Aorta (tissue), 5 donors: ENCODE measurements at places on chromosomes 11 and 22. TPM values are rescaled to one million over a fixed set of nuclear protein-coding genes. Genes with fewer than 3 reads are reported as not detected.

DNA sequence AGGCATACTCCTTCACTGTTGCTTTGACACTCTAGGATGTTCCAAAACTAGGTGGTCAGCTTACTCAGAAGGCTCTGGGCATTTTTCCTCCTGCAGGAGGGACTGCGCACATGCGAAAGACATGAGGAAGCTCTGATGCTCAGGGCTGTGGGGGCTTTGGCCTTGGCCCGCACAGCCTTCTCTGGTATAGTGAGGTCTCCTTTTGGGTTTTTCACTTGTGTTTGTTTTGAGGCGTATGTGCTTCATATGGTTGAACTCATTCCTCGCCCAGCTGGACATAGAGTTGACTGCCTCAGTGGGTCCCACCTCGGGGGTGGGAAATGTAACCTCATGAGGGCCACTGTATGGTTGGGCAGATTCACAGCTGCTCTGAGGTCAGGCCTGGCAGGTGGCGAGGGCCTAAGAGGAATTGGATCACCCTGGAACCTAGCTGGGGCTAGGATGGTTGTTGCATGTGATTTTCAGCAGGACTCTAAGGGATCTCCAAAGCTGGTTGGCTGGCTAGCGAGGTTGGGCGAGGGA, 63.7 kb downstream of the PTPRJ start:
- DNase-seq: no peak
- H3K27me3 ChIP-seq: no peaks in the 10 kb centered on the region
- no peak overlapping the region for H3K27ac ChIP-seq
- H3K36me3 ChIP-seq: no peaks in the 10 kb centered on the region

The BATF2 gene
- total RNA-seq: 2.5 TPM

DNA sequence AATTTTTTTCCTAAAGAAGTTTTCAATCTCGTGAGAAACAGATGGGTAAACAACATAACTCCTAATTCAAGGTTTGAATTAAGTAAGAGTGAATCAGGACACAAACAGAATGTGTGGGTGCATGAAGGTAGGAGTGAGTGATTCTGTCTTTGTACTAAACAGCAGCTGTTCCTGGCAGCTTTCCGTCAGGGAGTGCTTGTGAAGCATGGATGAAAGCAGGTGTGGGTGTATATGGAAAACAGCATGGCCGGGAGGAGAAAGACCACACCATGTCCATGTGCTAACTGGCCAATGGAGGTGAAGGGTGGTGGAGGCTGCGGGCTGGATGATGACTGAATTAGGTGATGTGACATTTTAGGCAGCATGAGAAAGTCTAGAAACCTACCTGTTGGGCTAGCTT, 49.6 kb downstream of the BARX2 start:
- no peaks in the 10 kb centered on the region for H3K27me3 ChIP-seq
- H3K27ac ChIP-seq: no peak overlapping the region
- H3K4me1 ChIP-seq: no peaks in the 10 kb centered on the region
- DNase-seq: no peak
- H3K4me3 ChIP-seq: no peak overlapping the region

GRCh38 chr11:126280595-126280994, 2.3 kb upstream of the TIRAP start:
- DNase-seq: no peak
- no peak overlapping the region for H3K27ac ChIP-seq
- H3K4me3 ChIP-seq: no peak overlapping the region
- H3K27me3 ChIP-seq: no peaks in the 10 kb centered on the region
- no peaks in the 10 kb centered on the region for H3K4me1 ChIP-seq
- H3K36me3 ChIP-seq: no peaks in the 10 kb centered on the region

The NEFH gene
- total RNA-seq: 0.36 TPM

The MB gene
- total RNA-seq: not detected

DNA sequence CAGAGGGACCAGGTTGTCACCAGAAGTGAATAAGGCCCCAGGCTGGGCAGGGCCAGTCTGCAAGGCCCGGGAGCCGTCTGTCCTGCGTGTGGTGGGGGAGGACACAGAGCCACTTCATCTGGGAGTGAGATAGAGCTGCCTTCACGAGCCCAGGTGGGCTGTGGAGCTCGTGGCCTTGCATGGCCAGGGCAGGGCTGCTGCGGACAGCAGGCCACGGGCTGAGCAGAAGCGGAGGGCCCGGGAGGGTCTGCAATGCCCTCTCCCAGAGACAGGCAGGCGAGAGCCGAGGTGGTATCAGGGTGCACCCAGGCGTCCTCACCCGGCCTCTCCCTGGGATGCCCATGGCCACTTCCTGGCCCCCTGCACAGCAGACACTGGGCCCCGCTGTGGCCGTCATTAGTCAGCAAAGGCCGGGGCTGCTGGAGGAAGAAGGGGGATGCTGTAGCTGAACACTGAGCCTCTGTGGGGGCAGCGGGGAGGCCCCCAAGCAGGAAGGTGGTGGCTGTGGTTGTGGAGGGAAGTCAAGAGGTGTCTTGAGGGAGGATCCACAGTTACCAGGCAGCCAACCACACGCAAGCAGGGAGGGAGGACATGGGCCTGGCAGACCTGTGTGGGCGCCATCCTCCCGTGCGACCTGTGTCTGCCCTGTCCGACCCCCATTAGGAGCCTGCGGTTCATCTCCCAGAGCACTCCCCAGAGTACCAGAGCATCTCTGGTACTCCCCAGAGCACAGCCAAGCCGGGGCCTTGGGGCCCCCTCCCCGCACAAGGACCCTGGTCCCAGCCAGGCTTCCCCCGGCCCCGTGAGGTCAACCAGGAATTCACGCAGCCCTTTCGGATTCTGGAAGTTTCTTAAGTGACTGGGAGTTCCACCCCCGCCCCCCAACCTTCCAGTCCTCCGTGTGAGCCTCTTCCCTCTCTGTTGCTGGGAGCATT, 1109.5 kb downstream of the BRD1 start:
- peak; percentile 67 for DNase-seq
- no peaks in the 10 kb centered on the region for H3K36me3 ChIP-seq
- no peaks in the 10 kb centered on the region for H3K27me3 ChIP-seq
- no peak overlapping the region for H3K27ac ChIP-seq
- no peaks in the 10 kb centered on the region for H3K4me1 ChIP-seq
- H3K4me3 ChIP-seq: no peak overlapping the region

DNA sequence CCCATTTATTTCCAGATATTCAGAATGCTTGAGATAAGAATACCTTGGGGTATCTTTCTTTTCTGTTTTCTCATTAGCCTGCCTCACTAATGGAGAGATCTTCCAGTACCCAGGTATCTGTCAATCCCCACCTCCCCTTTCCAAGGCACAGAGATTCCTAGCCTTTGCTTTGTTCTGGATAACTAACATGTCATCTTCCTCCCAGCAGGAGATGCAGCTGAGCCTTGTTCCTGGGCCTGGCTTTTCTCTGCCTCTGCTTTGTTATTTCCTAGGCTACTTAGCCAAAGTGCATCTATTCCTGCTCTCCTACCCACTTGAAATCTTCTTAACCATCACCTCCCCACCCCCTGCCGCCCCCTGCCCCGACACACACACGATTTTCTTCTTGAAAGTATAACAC, 297.1 kb downstream of the NELL1 start:
- peaks cover 5% of the 10 kb centered on the region for H3K4me1 ChIP-seq
- no peak overlapping the region for H3K4me3 ChIP-seq
- no peak overlapping the region for H3K27ac ChIP-seq
- no peak for DNase-seq
- no peaks in the 10 kb centered on the region for H3K36me3 ChIP-seq

- no peaks in the 10 kb centered on the region for H3K27me3 ChIP-seq
- no peak overlapping the region for H3K4me3 ChIP-seq
- H3K4me1 ChIP-seq: no peaks in the 10 kb centered on the region
- H3K36me3 ChIP-seq: no peaks in the 10 kb centered on the region
- no peak overlapping the region for H3K27ac ChIP-seq
Measured at GRCh38 chr11:76268498-76268897, 62.2 kb upstream of the WNT11 start.

DNA sequence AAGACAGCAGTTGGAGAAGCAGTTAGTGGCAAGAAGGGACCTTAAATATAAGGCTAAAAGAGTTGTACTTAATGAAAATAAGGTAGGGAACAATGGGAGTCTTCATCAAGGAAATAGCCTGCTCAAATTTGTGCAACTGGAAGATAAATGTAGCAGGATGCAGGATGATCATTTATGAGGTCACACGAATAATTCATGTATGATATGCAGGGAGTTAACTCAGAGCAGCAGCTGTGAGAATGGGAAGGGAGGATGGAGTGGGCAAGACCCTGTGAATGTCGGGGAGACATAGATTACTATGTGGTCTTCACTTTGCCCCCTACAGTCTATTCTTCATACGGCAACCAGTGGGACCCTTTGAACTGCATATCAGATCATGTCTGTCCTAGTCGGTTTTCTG, 25.2 kb upstream of the BMAL1 start:
- no peaks in the 10 kb centered on the region for H3K36me3 ChIP-seq
- no peaks in the 10 kb centered on the region for H3K27me3 ChIP-seq
- no peak overlapping the region for H3K4me3 ChIP-seq
- no peak for DNase-seq

- H3K4me1 ChIP-seq: no peaks in the 10 kb centered on the region
- H3K27ac ChIP-seq: no peak overlapping the region
- no peak overlapping the region for H3K4me3 ChIP-seq
Measured at GRCh38 chr22:50357756-50358155, 14.6 kb downstream of the PPP6R2 start.

- DNase-seq: no peak
- H3K27ac ChIP-seq: no peak overlapping the region
- H3K36me3 ChIP-seq: no peaks in the 10 kb centered on the region
- no peaks in the 10 kb centered on the region for H3K27me3 ChIP-seq
- no peak overlapping the region for H3K4me3 ChIP-seq
- H3K4me1 ChIP-seq: no peaks in the 10 kb centered on the region
Measured at GRCh38 chr11:130247319-130247718, 67.4 kb downstream of the ZBTB44 start.

The TMEM132A gene
- 4.5 TPM for total RNA-seq

The SYT9 gene
- 0.26 TPM for total RNA-seq

- H3K4me1 ChIP-seq: no peaks in the 10 kb centered on the region
- H3K27me3 ChIP-seq: no peaks in the 10 kb centered on the region
- DNase-seq: no peak
- no peak overlapping the region for H3K27ac ChIP-seq
- H3K36me3 ChIP-seq: peaks cover 12% of the 10 kb centered on the region
- no peak overlapping the region for H3K4me3 ChIP-seq
Measured at GRCh38 chr11:43404836-43405479, 46.2 kb downstream of the TTC17 start.

DNA sequence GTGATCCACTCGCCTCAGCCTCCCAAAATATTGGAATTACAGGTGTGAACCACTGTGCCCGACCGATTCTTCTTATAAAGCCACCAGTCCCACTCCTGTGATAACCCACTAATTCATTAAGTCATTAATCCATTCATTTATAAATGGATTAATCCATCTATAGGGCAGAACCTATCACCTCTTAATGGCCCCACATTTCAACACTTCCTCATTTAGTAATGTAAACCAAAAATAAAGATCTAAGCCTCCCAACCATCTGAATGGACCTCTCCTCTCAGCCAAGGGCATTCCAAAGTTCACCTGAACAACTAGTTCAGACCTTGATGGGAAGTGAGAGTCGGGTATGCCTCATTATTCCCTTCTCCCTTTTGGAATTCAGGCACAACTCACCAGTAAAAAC, 9.9 kb upstream of the MRPL11 start:
- no peaks in the 10 kb centered on the region for H3K36me3 ChIP-seq
- no peaks in the 10 kb centered on the region for H3K4me1 ChIP-seq
- H3K4me3 ChIP-seq: no peak overlapping the region
- no peaks in the 10 kb centered on the region for H3K27me3 ChIP-seq

- no peaks in the 10 kb centered on the region for H3K27me3 ChIP-seq
- H3K4me1 ChIP-seq: no peaks in the 10 kb centered on the region
- no peaks in the 10 kb centered on the region for H3K36me3 ChIP-seq
- H3K27ac ChIP-seq: no peak overlapping the region
Measured at GRCh38 chr11:75230621-75231020, 10.0 kb upstream of the TPBGL start.

DNA sequence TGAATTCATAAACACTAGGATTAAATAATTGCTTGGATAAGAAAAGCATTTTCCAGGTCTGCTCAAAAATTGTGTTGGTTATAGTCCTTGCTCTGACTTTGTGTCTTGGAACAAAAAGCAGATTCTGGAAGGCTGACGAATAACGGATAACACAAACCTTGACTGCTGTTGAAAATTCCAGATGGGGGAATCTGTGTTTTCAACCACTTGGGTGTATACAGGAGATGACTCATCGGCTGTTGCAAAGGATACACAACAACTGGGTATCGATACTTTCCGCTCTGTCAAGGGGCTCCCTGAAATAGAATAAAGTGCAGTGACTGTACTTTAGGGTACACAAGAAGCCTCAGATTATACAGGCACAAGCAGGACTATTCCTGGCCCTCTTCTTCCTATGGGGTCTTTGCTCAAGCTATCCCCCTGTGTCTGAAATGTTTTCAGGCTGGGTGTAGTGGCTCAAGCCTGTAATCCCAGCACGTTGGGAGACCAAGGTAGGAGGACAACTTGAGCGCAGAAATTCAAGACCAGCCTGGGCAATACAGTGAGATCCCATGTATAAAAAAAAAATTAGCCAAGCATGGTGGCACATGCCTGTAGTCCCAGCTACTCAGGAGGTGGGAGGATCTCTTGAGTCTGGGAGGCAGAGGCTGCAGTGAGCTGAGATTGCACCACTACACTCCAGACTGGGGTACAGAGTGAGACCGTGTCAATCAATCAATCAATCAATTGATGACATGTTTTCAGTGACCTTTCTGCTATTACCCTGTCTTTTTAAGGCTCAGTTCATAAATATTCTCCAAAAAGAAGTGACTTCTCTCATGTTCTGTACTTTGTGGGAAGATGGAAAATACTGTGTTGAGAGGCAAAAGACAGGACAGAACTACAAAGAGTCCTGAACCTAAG, 48.6 kb upstream of the UCP3 start:
- no peaks in the 10 kb centered on the region for H3K4me1 ChIP-seq
- H3K4me3 ChIP-seq: no peak overlapping the region
- H3K27ac ChIP-seq: no peak overlapping the region
- H3K27me3 ChIP-seq: no peaks in the 10 kb centered on the region
- peaks cover 3% of the 10 kb centered on the region for H3K36me3 ChIP-seq
- DNase-seq: no peak

- H3K27me3 ChIP-seq: no peaks in the 10 kb centered on the region
- H3K27ac ChIP-seq: no peak overlapping the region
- no peak for DNase-seq
- peaks cover 3% of the 10 kb centered on the region for H3K4me1 ChIP-seq
- H3K4me3 ChIP-seq: no peak overlapping the region
Measured at GRCh38 chr11:35786188-35786587, 123.6 kb downstream of the TRIM44 start.

- H3K27me3 ChIP-seq: no peaks in the 10 kb centered on the region
- no peak overlapping the region for H3K4me3 ChIP-seq
- no peak for DNase-seq
- H3K36me3 ChIP-seq: no peaks in the 10 kb centered on the region
- peaks cover 8% of the 10 kb centered on the region for H3K4me1 ChIP-seq
Measured at GRCh38 chr11:96200243-96200642, 142.8 kb downstream of the MAML2 start.
